ENCODE measurements at places on chromosomes 2 and 18.

DNA sequence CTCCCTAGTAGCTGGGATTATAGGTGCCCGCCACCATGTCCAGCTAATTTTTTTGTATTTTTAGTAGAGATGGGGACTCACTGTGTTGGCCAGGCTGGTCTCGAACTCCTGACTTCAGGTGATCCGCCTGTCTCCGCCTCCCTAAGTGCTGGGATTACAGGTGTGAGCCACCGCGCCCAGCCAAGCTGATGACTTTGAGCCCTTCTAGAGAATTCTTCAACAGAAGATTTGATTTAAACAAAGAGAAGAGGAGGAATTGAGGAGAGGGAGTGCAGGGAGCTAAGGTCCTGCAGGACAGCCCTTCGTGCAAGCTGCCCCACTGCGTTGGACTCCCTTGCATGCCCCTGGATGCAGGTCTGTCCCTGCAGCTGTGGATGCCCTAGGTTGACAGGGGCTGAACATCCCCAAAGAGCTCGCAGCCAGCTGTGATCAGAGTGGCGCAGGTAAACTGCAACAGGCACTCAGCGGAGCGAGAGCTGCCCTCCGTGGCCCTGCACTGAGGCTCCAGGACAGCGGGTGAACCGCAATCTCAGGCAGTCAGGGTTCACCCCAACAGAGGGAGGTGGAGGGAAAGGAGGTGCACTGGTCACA is 13.7 kb downstream of the ADRA2B start:
- no peaks in the 10 kb centered on the region for H3K4me1 ChIP-seq
- H3K27me3 ChIP-seq, result no peaks in the 10 kb centered on the region
- H3K4me3 ChIP-seq, result no peak overlapping the region
- no peak overlapping the region for H3K27ac ChIP-seq

DNA sequence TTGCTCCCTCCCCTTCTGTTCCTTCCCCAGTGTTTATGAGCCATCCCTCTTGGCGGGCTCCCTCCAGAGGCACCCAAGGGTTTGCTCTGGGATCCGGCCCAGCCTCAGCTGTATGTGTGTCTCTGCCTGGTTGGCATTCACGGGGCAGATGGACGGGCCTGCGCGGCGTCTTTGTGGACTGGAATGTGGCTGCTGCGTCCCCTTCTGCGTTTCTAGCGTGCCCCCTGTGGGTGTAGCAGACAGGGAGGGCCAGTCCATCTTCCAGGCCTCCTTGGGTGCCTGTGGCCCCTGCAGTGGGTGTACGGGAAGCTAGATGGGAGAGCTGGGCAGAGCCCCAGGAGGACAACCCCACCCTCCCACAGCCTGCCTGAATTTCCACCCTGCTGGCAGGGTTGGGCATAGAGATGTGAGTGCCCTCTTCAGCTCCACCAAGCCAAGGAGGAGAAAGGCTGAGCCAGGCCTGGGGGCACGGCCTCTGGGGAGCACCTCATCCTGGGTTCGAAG is 15.7 kb downstream of the GPC1 start:
- no peak overlapping the region for H3K4me3 ChIP-seq
- H3K4me1 ChIP-seq, result peaks cover 7% of the 10 kb centered on the region
- H3K27me3 ChIP-seq, result peaks cover 40% of the 10 kb centered on the region
- H3K27ac ChIP-seq, result no peak overlapping the region
- no peaks in the 10 kb centered on the region for H3K36me3 ChIP-seq

GRCh38 chr2:103860016-103860415 is 993.9 kb upstream of the POU3F3 start:
- H3K4me1 ChIP-seq, result no peaks in the 10 kb centered on the region
- H3K4me3 ChIP-seq, result no peak overlapping the region
- no peaks in the 10 kb centered on the region for H3K27me3 ChIP-seq
- no peaks in the 10 kb centered on the region for H3K36me3 ChIP-seq

DNA sequence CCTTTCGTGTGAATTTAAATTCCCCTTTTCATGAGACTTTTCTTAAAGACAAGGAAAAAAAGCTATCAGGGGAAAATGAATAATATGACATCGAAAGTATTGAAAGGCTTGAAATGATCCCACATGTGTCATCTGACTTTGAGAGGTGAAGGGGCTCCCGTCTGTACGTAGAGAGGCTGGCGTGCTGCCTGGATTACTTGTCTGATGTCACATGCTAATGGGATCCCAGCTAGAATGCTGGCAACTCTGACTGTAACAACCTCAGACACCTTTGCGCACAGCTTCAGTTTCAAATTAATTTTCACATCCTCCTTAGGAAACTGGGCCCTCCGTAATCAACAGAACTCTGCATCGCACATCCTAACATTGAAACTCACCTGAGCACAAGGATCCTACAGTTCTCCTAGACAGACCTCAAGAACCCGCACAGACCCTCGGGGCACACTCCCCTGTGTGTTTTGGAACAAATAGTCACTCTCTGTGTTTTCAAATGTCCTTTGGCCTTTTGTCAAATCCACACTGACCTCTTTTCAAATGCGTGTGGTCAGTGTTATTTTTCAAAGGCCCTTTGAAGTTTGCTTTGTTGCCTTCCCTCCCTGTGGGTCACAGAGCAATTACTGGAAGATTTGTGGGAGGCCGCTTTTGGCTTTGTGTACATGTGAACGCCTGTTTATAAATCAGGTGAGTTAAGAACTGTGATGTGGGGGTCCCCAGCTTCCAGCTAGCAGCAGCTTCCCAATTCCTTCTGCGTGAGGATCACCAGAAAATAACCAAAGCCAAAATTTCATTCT is 65.9 kb downstream of the IL1R2 start:
- no peak overlapping the region for H3K27ac ChIP-seq
- H3K4me1 ChIP-seq, result peaks cover 16% of the 10 kb centered on the region
- no peak overlapping the region for H3K4me3 ChIP-seq
- no peaks in the 10 kb centered on the region for H3K36me3 ChIP-seq

GRCh38 chr2:20670315-20671035 is 3.5 kb downstream of the GDF7 start:
- H3K4me3 ChIP-seq, result no peak overlapping the region
- H3K27me3 ChIP-seq, result peaks cover 55% of the 10 kb centered on the region
- H3K36me3 ChIP-seq, result no peaks in the 10 kb centered on the region
- H3K4me1 ChIP-seq, result peaks cover 13% of the 10 kb centered on the region

GRCh38 chr2:146950361-146950760 is 894.5 kb upstream of the ACVR2A start:
- no peak overlapping the region for H3K4me3 ChIP-seq
- no peak for DNase-seq
- H3K27ac ChIP-seq, result no peak overlapping the region
- no peaks in the 10 kb centered on the region for H3K36me3 ChIP-seq

DNA sequence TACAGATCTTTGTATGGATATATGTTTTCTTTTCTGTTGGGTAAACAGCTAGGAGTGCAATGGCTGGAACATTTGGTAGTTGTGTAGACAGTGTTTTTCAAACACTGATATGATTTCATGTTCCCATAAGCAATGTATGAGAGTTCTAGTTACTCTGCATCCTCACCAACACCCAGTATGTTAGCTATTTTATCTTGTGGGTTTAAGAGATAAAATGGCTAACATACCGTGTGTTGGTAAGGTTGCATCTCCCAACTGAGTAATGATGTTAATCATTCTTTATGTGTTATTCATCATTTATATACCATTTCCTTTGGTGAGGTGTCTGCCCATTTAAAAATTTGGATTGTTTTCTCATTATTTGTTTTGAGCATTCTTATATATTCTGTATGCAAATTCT is 65.7 kb downstream of the LYPD6B start:
- no peaks in the 10 kb centered on the region for H3K36me3 ChIP-seq
- no peak overlapping the region for H3K4me3 ChIP-seq
- no peak for DNase-seq
- H3K27me3 ChIP-seq, result peaks cover 10% of the 10 kb centered on the region
- no peak overlapping the region for H3K27ac ChIP-seq

GRCh38 chr2:19933351-19933981 is 31.7 kb upstream of the TTC32 start:
- H3K36me3 ChIP-seq, result peaks cover 40% of the 10 kb centered on the region
- no peak overlapping the region for H3K27ac ChIP-seq
- DNase-seq, result no peak
- no peaks in the 10 kb centered on the region for H3K27me3 ChIP-seq
- no peaks in the 10 kb centered on the region for H3K4me1 ChIP-seq
- no peak overlapping the region for H3K4me3 ChIP-seq

- peak overlapping the region; percentile 75 for H3K4me3 ChIP-seq
- H3K4me1 ChIP-seq, result peaks cover 15% of the 10 kb centered on the region
- peaks cover 6% of the 10 kb centered on the region for H3K36me3 ChIP-seq
- peak; percentile 51 for DNase-seq
- peak overlapping the region; percentile 84 for H3K27ac ChIP-seq
- no peaks in the 10 kb centered on the region for H3K27me3 ChIP-seq
Observed at GRCh38 chr2:6866275-6866671, 566 bp upstream of the CMPK2 start.

DNA sequence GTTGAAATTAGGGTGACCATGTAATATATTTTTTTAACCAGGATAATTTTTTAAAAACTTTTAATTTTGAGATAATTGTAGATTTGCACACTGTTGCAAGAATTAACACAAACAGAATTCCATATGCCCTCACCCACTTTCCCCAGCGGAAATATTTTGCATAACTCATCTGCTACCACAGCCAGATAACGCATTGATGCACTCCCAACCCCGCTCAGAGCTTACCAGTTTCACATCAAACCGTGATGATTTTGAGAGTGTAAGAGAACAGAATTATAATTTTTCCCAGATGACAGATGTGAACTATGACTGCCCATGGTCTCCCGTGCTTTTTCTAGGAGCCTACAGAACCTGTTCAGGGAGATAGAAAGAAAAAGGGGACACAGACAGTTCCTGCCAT is 35.2 kb upstream of the LDLRAD4 start:
- no peaks in the 10 kb centered on the region for H3K27me3 ChIP-seq
- H3K27ac ChIP-seq, result no peak overlapping the region
- peaks cover 16% of the 10 kb centered on the region for H3K4me1 ChIP-seq
- no peaks in the 10 kb centered on the region for H3K36me3 ChIP-seq

DNA sequence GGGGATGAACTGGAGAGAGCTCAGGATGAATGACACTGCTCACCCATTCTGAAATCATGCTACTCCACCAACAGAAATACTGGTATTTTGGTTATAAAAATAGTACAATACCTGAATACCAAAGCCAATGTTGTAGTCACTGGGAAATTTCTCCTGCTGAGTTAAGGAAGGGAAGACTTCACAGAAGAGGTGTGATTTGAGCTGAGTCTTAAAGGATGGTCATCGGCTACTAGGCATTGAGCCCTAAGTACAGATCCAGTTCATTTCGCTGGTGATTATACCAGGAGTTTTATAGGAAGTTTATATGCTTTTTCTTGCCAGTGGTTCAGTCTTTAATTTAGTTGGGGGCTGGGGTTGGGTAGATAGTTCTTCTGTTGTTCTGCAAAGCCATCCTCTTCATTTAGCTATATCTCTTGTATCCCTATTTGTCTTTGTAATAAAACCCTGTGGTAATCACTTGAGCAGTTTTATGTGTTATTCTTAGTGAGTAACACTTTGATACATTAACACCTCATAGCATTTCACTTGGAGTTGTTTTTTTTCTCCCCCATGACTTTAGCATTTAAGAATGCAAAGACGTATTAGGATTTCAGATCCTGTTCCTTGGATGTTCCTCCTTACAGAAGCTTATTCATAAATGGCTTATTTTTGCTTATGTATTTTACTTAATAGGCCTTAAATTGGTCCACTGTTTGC is 239.9 kb upstream of the FOSL2 start:
- H3K27me3 ChIP-seq, result no peaks in the 10 kb centered on the region
- peaks cover 44% of the 10 kb centered on the region for H3K36me3 ChIP-seq
- H3K4me1 ChIP-seq, result no peaks in the 10 kb centered on the region

DNA sequence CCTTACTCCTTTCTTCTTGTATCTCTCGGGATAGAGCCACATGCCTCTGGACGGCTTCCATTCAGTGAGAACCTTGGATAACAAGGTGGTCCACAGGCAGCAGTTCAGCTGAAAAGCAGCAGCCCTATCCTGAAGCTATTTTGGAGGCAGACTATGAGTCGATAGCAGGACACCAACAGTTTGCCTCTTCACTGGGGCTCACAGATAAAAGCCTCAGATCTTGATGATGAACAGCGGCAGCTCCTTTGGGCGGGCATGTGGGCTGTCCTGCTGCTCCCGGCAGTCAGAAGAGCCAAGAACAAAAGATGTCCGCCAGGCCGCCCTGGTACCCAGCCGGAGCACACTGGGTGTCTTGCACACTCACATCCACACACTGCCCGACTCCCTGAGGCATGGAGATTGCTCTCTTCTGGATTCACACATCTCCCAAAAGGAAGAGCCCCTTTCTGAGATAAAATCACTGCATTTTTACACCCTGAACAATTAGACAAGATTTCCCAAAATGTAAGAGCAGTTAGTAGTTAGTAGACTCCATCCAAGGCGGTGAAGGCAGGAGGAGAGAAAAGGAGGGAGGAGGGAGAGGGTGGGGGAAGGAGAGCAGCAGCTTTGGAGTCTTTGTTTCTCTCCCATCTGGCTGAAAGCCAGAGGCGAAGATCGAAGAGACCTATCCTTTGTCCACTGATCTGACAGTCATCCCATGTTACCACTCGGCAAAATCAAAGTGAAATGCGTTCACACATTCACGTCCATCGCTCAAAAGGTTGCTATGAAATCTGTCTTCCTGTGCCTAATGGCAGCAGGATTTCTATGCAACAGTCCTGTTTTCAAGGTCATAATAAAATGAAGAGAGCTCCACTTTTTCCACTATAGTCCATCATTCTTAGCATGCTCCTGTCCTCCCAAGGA is 90.1 kb upstream of the KLF7 start:
- H3K27me3 ChIP-seq, result peaks cover 2% of the 10 kb centered on the region
- no peak overlapping the region for H3K4me3 ChIP-seq
- no peak overlapping the region for H3K27ac ChIP-seq
- H3K36me3 ChIP-seq, result no peaks in the 10 kb centered on the region
- peaks cover 3% of the 10 kb centered on the region for H3K4me1 ChIP-seq

DNA sequence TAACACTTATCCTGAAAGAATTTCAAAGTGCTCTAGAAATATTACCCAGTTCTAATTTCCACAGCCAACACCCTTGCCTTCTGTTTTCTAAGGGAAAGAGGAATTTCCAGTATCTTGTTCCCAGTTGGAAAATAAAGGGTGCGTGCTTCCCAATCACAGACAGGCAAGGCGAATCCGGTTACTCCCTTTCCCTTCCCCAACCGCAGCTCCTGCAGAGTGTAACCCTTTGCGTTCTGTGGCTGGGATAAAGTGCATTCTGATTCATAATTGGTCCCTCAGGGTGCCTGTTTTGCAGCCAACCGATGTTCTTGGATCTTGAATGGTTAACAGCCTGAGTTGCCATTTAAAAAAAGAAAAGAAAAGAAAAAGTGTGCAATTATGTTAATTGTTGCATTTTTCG is 40.6 kb upstream of the PGAP1 start:
- H3K27ac ChIP-seq, result no peak overlapping the region
- H3K4me3 ChIP-seq, result no peak overlapping the region
- DNase-seq, result no peak
- no peaks in the 10 kb centered on the region for H3K36me3 ChIP-seq
- no peaks in the 10 kb centered on the region for H3K27me3 ChIP-seq
- H3K4me1 ChIP-seq, result peaks cover 18% of the 10 kb centered on the region
